Left cardiac atrium (tissue), 4 donors: ENCODE measurements at places on chromosomes 1 and 21. TPM values are rescaled to one million over a fixed set of nuclear protein-coding genes. Genes with fewer than 3 reads are reported as not detected.

The CAMK1G gene
- not detected for total RNA-seq

The CD5L gene
- 0.38 TPM for total RNA-seq

The GPR52 gene
- 2.2 TPM for total RNA-seq

The UMODL1 gene
- not detected for total RNA-seq

The FBXO42 gene
- 15.1 TPM for total RNA-seq

The PIGM gene
- 3.3 TPM for total RNA-seq

The S100A8 gene
- total RNA-seq: 201 TPM

The PLA2G5 gene
- 93.0 TPM for total RNA-seq

DNA sequence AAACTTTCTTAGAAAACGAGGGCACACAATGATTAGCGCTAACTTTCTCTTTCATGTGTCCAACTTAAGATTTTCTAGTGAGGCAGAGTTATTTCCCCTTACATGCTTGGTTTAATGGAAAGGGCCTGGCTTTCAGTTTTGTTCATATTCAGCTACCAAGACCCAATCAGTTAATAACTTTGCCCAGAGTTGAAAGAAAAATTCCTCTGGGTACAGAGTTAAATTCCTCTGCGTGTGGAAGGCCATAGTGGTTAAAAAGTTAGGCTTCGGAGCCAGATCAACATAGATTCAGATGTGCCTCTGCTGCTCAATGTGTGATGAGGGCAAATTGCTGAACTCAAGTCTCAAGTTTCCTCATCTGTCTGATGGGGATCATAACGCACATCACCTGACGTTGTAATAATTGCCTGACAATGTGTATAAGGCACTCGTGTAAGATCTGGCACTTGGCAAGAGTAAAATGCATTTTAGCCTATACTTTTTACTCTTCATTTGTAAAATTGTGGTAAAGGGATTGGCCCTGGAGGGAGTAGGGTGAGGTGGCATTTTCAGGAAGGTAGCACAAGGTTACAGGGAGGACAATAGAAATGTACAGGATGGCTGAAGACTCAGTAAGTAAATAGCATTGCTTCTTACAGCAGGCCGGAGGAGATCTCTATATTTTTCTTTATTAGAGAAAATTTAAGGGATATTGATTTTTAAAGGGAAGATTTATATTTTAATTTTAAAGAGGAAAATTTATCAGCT lies 103.4 kb downstream of the ROR1 start:
- no peak for DNase-seq

- no peak for DNase-seq
These were observed 36.7 kb upstream of the KCNK2 start for GRCh38 chr1:215045698-215046308.

GRCh38 chr1:170668209-170669106 lies 4.5 kb downstream of the PRRX1 start:
- DNase-seq: no peak

DNA sequence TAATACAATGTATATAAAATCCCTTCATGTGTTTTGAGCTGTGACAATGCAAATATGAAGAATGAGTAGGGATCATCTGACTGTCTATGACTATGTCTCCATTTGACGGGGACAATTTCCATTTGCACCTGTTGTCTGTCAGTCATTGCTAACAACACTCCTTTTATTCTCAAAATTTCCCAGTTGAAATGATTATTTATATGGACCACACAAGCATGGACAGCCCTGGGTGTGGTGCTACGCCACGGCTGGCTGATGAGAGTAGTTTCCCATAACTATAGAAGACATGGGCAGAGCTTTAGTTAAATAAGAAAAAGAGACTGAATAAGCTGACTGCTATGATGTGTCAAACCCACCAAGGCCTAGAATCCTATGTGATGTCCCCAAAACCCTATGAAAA lies 135.8 kb downstream of the MAP3K21 start:
- no peak for DNase-seq

DNA sequence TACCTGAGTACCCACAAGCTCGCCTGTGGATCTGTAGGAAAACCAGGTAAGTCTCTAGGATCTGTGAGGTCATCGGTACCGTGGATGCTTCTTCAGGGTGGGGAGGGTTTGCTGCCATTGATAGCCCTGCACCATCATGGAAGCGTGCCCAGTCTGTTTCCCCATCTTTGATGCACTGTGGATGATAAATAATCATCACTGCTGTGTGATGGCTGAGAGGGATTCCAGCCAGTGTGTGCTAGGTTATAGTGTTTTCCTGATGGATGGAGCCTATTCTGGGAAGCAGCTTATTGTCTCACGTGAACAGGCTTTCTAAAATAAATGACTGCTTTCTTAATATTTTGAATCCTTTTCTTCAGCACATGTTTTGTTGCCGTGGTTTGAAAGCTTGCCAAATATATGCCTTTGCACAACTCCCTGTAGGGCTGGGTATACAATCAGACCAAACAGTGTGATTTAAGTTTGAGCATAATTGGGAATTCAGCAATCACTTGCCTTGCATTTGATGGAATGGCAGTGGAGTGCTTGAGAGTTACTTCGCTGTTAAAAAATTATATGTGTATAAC lies 113.8 kb downstream of the CAMTA1 start:
- DNase-seq: no peak

DNA sequence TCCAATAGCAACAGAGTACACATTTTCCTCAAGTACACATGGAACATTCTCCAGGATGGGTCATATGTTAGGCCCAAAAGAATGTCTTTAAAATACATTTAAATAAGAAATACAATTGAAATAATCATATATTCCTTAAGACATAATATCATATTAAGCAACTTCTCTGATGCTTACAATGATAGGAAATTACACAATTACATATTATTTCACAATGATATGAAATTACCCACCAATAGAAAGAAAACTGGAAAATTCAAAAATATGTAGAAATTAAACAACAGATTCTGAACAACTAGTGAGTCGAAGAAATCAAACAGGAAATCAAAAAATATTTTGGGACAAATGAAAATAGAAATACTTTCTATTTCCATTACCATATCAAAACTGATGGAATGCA lies 45.6 kb downstream of the FLVCR1 start:
- no peak for DNase-seq

DNA sequence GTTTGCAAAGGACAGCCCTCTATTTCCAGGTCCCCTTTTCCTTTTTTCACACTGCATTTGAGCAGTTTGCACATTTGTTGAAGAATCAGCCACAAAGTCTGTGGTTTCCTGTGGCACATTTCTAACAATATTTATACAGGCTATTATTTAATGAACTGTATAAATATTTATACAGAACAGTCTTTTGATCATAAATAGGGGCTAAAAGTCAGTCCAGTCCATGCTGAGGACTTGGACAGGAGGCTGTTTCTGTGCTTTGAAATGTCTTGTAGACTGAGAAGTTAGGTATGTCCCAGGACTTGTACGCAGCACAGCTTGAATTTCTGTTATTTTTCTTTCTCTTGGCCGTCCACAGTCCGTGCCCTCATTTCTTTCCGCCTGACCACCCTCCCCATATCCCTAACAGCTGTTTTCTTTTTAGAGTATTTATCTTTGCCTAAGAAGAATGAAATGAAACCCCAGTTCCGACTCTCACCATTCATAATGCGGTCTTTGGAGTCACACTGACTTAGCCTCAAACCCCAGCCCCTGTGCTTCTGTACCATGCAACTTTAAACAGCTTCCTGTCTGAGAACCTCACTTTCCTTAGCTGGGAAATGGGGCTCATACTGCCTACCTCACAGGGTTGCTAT lies 19.7 kb downstream of the FGGY start:
- DNase-seq: no peak

- no peak for DNase-seq
These were observed 301.7 kb upstream of the KAZN start for GRCh38 chr1:14296795-14297194.
